Fibroblast of skin of left biceps (primary cell): ENCODE measurements at places on chromosomes 6 and 20.

DNA sequence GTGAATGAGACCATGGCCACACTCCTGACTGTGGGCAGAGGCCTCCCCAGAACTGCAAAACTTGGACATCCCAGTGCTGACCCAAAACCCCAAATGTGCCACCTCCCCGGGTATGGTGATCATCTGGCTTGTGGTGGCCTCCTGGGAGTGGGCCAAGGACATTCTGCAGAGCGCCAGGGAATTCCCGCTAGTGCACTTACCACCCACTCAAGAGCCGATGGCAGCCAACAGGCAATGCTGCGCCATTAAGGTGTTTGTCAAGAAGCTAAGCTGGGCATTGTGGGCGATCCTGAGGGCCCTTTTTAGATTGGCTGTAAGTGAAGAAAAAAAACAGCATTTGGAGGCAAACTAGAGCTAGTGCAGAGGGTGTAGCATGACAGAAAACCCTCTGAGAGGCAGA lies 9.4 kb downstream of the MMP24 start:
- DNase-seq: no peak

DNA sequence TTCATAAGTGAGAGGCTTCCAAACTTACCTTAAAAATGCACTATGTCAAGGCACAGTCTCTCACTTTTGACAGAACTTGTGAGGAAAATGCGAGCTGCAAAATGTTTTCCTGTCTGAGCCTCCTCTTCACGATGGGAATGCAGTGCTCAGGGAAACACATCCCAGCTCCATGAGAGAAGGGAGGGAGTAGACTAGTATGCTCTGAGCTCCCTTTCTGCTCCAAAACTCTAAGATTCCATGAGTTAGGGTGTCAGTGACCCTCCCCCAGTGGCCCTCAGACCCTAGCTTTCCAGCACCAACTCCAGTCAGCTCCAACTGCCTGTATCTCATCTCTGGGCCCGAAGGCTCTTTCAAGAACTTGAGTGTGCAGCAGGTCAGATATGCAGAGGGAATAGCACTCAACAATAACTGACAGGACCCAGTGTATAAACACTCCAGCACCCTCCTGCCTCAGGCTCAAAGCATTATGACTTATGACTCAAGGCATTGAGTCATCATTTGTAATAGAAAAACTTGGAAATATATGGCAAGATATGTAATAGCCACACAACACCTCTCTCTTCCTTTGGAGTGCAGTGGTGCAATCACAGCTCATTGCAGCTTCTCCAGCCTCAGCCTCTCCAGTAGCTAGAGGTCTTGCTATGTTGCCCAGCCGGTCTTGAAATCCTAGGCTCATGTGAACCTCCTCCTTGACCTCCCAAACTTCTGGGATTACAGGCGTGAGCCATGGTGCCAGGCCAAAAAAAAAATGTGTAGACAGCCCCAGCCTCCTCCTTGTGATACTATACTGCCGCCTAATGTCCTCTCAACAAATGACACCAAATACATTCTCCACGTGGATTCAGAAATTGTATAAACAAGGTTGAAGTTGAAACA lies 16.7 kb upstream of the ENTPD6 start:
- DNase-seq: peak; percentile 54

GRCh38 chr6:84625506-84625905 lies 138.9 kb downstream of the TBX18 start:
- DNase-seq: no peak

DNA sequence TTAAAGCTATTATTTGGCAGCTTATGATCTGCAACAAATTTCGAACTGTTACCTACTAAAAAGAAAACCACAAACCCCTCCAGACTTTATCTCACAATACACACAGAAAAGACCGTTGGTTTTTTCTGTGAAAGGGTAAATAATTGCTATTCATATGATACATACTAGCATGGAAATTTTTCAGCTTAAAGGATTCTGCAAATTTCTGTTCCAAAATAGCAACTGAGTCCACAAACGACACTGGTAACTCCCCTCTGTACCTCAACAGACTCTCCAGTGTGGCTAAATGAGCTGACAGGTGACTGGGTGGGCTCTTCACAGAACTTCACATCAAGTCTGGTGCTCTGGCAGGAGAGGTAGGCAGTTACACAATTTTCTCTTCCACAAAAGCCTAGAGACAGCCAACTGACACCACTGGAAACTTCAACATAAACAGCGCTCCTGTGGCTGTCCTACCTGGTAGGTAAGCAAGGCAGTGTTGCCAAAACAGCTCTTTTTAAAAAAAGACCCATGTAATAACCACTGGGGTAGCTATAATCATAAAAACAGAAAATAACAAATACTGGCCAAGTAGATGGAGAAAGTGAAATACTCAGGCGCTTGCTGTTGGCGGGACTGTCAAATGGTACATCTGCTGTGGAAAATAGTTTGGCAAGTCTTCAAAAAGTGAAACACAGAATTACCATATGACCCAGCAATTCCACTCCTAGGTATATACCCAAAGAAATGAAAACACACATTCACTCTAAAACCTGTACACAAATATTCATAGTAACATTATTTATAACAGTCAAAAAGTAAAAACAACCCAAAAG lies 37.8 kb downstream of the ELOVL5 start:
- no peak for DNase-seq

DNA sequence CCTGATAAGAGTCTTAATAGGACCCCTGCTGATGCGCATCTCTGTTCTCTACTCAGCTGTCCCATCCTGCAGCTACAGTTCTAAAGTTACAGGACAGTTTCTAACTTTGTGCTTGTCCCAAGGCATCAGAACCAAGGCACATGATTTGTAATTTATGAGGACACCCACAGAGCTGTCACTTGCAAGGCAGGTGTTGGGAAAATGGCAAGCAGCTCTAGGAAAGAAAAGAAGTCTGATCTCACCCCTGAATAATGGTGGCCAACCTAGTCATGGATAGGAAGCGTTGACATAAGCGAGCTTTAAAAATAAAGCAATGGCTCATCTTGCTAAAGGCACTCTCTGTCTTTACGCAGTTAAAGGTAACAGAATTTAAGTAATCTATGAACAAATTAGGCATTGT lies 127.6 kb upstream of the VGLL2 start:
- DNase-seq: no peak

- no peak for DNase-seq
Measured at GRCh38 chr6:75932067-75932466, 140.4 kb downstream of the IMPG1 start.

GRCh38 chr6:135047336-135047735 lies 7.3 kb downstream of the HBS1L start:
- no peak for DNase-seq

- no peak for DNase-seq
Measured at GRCh38 chr20:40683221-40683893, 5.7 kb downstream of the MAFB start.

DNA sequence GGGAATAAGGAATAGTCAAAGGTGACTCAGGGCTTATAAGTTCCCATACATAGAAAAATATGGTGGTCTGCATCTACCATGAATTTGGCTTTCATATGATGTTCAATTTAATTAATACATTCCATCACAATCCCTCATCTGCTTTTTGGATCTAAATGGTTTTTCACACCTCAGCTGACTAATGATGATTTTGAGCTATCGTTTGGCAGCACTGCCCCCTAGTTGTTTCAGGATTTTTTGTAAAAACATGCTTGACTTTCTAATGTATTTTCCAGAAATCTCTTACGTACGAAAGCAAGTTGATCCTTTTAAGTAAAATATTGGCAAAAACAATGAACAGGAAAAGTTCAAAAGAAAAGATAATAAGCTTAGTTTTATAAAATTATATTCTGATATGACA lies 408.6 kb upstream of the ADGRB3 start:
- DNase-seq: no peak

DNA sequence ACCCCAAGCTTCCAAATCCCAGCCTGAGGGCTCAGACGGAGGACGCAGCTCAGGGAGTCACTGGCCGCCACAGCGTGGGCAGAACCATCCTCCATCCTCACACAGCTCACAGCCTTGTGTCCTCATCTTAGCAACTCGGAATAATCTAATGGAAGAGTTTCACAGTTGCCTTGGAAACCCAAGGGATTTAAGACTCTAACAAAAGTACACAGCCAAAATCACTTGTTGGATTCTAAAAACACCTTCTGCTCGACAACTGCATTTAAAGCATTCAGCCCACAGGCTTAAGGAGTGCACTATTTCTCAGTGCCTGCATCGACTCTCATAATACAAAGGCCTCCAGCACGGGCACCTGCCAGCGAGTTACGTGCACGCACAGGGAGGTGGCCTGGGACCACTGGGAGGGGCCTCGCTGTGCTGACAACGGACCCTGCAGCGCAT lies 45.4 kb downstream of the ZBTB46 start:
- DNase-seq: no peak

- no peak for DNase-seq
Measured at GRCh38 chr6:138529478-138529877, 30.2 kb upstream of the NHSL1 start.

GRCh38 chr20:4444404-4444803 lies 277.3 kb upstream of the PRND start:
- peak; percentile 6 for DNase-seq

- DNase-seq: no peak
Measured at GRCh38 chr6:111743360-111743759, 129.9 kb downstream of the FYN start.

DNA sequence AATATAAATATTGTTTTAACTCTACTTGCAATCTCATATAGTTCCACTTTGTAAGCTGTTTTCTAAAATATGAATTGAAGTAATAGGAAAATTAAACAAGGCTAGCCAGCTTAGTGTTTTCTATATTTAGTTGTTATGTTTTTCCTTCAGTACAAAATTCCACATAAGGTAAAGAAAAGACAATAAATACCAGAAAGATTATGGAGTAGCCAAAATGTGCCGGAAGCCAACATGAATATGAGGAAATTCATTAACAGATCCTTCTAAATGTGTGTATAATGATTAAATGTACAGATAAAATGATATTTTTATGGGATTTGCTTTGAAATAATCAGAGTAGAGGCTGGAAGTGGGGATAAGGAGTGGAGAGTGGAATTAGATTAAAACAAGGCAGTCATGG lies 52.5 kb upstream of the COL21A1 start:
- no peak for DNase-seq

GRCh38 chr20:59406446-59406845 lies 106.0 kb downstream of the EDN3 start:
- no peak for DNase-seq

- no peak for DNase-seq
Measured at GRCh38 chr6:105326833-105327770, 75.8 kb downstream of the PREP start.

DNA sequence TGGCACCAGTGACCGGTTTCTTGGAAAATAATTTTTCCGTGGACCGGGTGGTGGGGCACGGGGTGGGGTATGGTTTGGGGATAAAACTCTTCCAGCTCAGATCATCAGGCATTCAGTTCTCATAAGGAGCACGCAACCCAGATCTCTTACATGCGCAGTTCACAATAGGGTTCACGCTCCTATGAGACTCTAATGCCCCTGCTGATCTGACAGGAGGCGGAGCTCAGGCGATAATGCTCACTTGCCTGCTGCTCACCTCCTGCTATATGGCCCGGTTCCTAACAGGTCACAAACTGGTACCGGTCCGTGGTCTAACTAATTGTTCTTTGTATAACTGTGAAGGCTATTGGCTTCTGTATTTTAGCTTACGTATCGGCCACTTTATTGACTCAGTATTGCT lies 51.7 kb downstream of the VSTM2L start:
- no peak for DNase-seq

GRCh38 chr6:41332241-41332640 lies 3.2 kb upstream of the NCR2 start:
- no peak for DNase-seq

GRCh38 chr6:165644586-165645266 lies 18.3 kb downstream of the PDE10A start:
- no peak for DNase-seq

DNA sequence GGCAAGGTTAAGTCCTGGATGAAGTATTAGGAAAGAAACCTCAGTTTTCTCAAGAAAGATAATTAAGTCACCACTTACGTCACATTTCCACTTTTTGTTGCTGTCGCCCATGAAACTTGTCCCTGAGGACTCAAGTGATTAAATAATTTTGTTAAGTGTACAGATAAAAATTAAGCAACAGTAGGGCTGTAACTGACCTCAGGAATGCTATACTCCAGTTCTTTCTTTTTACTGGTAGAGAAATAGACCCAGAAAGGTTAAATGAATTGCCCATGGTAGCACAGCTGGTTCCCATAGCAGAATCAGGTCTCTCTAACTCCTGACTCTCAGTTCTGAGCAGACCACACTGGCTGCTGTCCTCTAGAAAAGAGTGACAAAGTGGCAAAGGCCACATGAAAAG lies 54.5 kb downstream of the CLIC5 start:
- DNase-seq: no peak

GRCh38 chr6:134238960-134239795 lies 78.7 kb downstream of the SGK1 start:
- DNase-seq: no peak

GRCh38 chr6:73339340-73339739 lies 14.7 kb downstream of the DPPA5 start:
- no peak for DNase-seq

GRCh38 chr6:164554700-164555476 lies 754.5 kb downstream of the C6orf118 start:
- no peak for DNase-seq

GRCh38 chr20:433300-433975 lies 25.3 kb downstream of the RBCK1 start:
- DNase-seq: no peak

GRCh38 chr20:17287503-17287902 lies 60.7 kb downstream of the PCSK2 start:
- DNase-seq: no peak

DNA sequence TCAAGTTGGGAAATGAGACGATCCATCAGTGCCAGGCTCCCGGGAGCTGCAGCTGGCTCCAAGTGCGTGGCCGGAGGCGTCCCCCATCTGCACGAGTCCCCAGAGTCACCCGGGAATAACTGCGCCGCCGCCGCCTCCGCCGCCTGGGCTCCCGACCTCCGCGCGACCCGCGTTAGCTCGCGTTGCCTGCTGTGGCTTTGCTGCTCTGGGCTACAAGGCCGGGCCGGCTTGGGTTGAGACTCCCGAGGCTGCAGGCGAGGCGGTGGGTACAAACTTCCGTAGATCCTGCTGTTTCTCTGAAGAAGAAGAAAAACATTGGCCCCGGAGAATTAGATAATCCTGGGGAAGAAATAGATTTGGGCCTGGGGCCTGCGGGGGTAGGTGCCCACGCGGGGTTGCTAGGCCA lies 7.4 kb upstream of the LAMP5 start:
- DNase-seq: no peak

DNA sequence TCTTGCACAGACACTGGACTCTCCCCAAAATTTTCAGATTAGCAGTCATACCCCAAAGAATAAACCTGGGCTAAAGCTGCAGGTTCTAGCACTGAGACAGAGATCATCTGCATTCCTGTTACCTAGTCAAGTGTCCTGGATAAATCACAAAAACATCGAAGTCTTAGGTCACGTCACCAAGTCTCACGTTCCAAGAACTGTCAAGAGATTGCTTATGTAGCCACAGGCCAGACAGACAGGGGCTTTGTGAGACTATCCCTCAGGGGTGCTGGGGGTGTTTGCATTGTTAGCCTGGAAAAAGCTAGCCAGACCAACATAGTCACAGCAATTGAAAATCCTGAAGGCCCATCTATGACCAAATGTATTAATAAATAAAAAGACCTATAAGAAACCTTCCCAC lies 243.1 kb upstream of the PREP start:
- no peak for DNase-seq
